CD4-positive, alpha-beta T cell (primary cell): ENCODE measurements at places on chromosomes 16 and 17.

- no peaks in the 10 kb centered on the region for H3K36me3 ChIP-seq
- H3K4me3 ChIP-seq: peak within 1 kb of the TSS; percentile 52
- peaks cover 17% of the 10 kb centered on the region for H3K4me1 ChIP-seq
- no peak for DNase-seq
Measured at GRCh38 chr17:15944759-15945526, at the start of gene ADORA2B. ADORA2B (plus strand) TSS chr17:15945130; CDS start chr17:15945249, 119 bp downstream.

- DNase-seq: no peak
- H3K27me3 ChIP-seq: no peaks in the 10 kb centered on the region
- no peak overlapping the region for H3K27ac ChIP-seq
- no peak overlapping the region for H3K4me3 ChIP-seq
- peaks cover 68% of the 10 kb centered on the region for H3K36me3 ChIP-seq
Measured at GRCh38 chr16:16073891-16074881, 124.8 kb downstream of the ABCC1 start.

DNA sequence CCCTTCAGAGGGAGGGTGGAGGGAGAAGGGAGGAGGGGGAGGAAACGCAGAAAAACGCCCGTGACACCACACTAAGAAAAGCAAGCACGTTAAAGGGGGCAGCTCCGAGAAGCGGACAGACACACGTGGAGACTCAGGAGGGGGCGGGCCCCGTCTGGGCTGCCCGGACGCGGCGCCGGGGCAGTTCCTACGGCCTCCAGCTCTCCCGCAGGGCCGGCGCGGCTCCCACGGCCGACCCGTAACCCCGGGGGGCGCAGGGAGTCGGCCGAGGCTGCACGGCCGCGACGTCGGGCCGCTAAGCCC is 362 bp downstream of the KLHDC4 start:
- no peaks in the 10 kb centered on the region for H3K27me3 ChIP-seq
- DNase-seq: peak; percentile 87
- peaks cover 35% of the 10 kb centered on the region for H3K36me3 ChIP-seq
- H3K27ac ChIP-seq: peak overlapping the region; percentile 95

- no peaks in the 10 kb centered on the region for H3K4me1 ChIP-seq
- no peak for DNase-seq
- no peak overlapping the region for H3K4me3 ChIP-seq
- no peaks in the 10 kb centered on the region for H3K36me3 ChIP-seq
Measured at GRCh38 chr16:19175492-19176262, 7.6 kb downstream of the SYT17 start.

DNA sequence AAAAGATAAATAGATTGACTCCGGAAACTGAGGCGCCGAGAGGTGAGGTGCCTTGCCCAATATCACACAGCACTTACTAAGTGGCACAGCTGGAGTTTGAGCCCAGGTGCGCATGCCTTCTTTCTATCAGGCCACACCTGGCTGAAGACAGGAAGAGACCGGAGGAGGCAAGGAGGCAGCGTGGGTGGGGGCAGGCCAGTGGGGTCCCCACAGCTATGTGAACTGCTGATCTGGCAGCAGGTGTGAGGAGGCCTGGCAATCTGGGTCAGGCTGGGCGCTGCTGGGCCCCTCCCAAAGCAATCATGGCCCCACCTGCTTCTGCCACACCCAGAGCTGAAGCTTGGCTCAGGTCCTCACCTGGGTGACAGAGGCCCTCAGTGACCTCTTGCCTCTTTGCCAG is 1.9 kb upstream of the GDPD3 start:
- DNase-seq: no peak
- peaks cover 45% of the 10 kb centered on the region for H3K4me1 ChIP-seq
- H3K4me3 ChIP-seq: no peak overlapping the region
- peak overlapping the region; percentile 15 for H3K27ac ChIP-seq
- no peaks in the 10 kb centered on the region for H3K27me3 ChIP-seq
- peaks cover 50% of the 10 kb centered on the region for H3K36me3 ChIP-seq

- no peak for DNase-seq
- no peaks in the 10 kb centered on the region for H3K36me3 ChIP-seq
- H3K4me1 ChIP-seq: no peaks in the 10 kb centered on the region
- no peaks in the 10 kb centered on the region for H3K27me3 ChIP-seq
- no peak overlapping the region for H3K27ac ChIP-seq
Measured at GRCh38 chr16:63067141-63067540, 1030.9 kb upstream of the CDH8 start.

DNA sequence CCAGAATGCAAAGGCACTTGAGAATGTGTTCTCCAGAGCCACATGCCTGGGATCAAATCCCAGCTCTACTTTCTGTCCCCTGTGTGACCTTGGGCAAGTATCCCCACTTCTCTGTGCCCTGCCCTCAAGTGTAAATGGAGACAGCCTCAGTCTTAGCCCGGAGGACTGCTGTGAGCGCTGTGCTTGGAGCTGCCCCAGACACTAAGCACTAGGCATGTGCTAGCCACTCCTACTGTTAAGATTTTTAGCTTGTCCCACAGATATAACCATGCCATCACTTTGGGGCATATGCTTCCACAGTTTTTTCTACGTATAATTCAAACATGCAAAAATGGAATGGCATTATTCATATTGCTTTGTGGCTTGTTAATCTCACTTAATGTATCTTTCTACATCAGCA is 29.4 kb downstream of the TMEM11 start:
- H3K27me3 ChIP-seq: no peaks in the 10 kb centered on the region
- peaks cover 35% of the 10 kb centered on the region for H3K36me3 ChIP-seq
- no peak for DNase-seq
- no peaks in the 10 kb centered on the region for H3K4me1 ChIP-seq
- H3K4me3 ChIP-seq: no peak overlapping the region

- H3K27ac ChIP-seq: no peak overlapping the region
- DNase-seq: no peak
- no peaks in the 10 kb centered on the region for H3K36me3 ChIP-seq
- no peaks in the 10 kb centered on the region for H3K4me1 ChIP-seq
Measured at GRCh38 chr16:64481497-64481896, 640.4 kb downstream of the CDH11 start.

DNA sequence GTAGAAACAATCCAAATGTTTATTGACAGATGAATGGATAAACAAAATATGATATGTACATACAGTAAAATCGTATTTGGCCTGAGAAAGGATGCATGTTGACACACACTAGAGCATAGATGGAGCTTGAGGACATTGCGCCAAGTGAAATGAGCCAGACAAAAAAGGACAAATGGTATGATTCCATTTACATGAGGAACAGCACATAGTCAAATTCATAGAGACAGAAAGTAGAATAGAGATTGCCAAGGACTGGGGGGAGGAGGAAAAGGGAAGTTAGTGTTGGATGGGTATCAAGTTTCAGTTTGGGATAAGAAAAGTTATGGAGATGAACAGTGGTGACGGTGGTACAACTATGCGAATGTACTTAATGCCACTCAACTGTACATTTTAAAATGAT is 47.9 kb downstream of the COPRS start:
- H3K4me3 ChIP-seq: no peak overlapping the region
- no peak for DNase-seq
- no peaks in the 10 kb centered on the region for H3K36me3 ChIP-seq
- H3K27ac ChIP-seq: no peak overlapping the region

DNA sequence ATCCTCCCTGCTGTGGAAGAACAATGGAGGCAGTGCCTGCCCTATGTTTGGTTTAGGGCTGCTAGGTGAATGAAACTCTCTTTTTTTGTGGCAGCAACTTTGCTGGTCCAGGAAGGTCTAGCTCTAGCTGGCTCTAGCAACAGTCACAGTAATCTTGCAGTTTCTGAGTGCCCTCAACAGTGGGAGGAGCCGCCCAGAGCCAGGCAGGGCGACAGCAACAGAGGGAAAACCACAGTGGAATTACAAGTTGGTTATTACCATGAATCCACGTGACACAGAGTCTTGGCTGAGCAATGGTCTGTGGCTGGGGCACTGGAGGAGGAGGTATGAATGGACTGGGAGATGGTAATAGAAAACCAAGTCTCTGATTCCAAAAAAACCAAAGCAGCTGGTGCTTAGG is 10.3 kb downstream of the HSPB9 start:
- H3K4me1 ChIP-seq: peaks cover 53% of the 10 kb centered on the region
- H3K4me3 ChIP-seq: no peak overlapping the region
- peaks cover 58% of the 10 kb centered on the region for H3K36me3 ChIP-seq
- H3K27ac ChIP-seq: no peak overlapping the region
- DNase-seq: no peak
